ENCODE measurements at places on chromosomes 3 and 15.

DNA sequence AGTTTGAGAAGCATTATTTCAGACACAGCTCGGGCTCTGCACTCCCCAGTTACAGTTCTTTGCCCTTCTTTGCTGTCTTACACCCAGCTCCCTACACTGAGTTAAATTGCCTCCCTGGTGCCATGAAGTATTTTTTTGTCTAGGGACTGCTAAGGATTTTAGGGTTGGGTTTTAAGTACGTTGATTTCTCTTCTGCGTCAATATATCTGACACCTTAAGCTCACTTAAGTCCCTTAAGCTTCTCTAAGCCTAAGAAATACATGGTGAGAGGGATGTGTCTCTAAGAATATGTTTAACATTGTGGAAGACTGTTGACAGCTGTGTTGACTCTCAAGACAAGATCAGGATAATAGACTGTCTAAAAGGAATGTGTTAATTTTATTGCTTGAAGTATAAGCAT lies 400.5 kb downstream of the PTPRG start:
- peak; percentile 38 for DNase-seq

DNA sequence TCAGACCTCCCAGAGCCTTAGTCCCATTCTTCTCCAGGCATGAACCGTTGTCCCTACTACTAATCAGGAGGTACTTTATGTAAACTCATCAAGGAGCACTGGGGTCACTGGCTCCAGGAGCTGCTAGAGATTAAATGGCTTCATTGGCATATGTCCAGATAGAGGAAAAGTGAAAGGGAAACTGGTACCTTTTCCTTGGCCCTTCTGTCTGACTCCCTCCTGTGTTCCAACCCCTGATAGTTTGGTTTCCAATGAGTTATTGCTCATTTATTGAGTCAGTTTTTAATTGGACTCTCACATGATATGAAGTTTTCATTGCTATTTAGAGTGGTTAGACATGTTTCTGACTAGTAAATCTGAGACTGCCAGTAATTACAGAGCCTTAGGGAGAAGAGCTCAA lies 130.5 kb upstream of the BFSP2 start:
- DNase-seq, result peak; percentile 14

GRCh38 chr15:79090487-79091203 lies at the start of gene RASGRF1:
TSS of gene RASGRF1 (minus strand) at chr15:79090780. CDS start at chr15:79090498, 282 bp downstream.
- peak; percentile 31 for DNase-seq

DNA sequence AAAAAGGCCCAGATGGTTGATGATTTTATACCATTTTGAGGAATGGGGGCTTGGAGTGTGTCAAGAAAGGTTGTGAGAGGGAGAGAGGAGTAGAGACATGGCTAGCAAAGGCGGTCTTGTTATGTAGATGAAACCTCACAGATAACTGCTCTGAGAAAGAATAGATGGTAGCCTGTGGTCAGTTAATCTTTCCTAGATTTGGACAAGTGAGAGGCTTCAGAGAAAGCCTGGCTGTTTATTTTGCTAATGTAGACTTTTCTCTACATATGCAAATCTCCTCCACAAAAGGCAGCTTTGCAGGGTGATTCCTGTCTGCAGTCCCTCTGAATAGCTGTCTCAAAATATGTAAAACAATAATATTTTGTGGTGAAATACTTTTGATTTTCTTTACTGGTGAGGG lies 177.3 kb downstream of the OTOL1 start:
- no peak for DNase-seq

DNA sequence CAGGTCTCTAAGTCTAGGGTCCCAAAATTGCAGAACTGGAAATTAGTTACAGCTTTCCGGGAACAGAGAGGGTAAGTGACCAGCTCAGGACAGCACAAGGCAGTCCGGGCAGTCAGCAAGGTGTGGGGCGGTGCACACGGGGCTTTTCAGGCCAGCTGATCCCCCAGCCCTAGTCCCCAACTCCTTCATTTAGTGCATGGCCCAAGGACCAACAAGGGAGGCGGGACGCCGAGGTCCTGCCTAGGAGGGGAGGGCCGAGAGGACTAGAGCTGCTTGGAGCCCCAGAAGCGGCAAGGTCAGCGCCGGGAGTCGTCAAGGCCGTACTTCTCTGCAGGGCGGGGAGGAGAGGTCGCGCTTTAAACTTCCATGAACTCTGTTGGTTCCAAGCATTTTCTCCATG lies 2.0 kb upstream of the PDE8A start:
- peak; percentile 46 for DNase-seq

GRCh38 chr3:194999491-194999890 lies 271.5 kb downstream of the XXYLT1 start:
- no peak for DNase-seq

GRCh38 chr3:55746808-55747413 lies 259.8 kb upstream of the WNT5A start:
- DNase-seq, result no peak

DNA sequence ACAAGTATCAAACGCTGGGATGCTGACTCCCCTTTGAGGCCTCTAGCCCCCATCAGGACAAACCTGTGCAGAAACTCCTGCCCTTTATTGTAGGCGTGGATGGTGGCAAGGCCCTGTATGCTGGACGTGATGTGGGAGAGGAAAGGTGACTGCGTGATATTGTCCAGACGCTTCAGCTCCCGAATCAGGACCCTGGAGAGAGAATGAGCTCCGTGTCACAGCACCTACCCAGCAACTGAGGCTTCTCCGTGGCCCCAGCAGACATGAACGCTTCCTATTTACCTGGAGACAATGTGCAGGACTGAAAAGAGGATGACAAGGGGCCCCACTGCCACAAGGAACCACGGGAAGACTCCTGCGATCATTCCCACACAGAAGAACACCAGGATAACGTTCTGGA lies 65.0 kb upstream of the PARL start:
- no peak for DNase-seq

- no peak for DNase-seq
These were observed 223.9 kb downstream of the UACA start for GRCh38 chr15:70539409-70539808.

GRCh38 chr15:28891588-28891987 lies 5.8 kb downstream of the APBA2 start:
- no peak for DNase-seq

GRCh38 chr3:140189976-140190375 lies 255.0 kb downstream of the CLSTN2 start:
- DNase-seq, result no peak

DNA sequence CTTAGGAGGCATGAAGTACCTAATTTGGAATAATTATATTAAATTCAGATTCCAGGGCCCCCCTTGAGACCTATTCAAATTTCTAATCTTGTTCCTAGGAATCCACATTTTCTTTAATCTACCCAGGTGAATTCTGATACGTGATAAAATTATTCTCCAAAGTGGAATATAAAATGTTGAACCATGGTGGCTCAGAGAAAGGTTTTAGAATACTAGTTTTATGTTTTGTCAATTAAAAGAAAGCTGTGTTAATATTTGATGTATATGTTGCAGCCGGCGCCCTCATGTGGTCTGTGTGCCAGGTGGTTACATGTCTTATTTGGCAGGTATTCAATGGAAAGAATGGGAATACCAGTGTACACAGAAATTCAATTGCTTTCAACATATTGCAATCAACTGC lies 321.8 kb downstream of the FEZF2 start:
- DNase-seq, result peak; percentile 54

- no peak for DNase-seq
These were observed 24.7 kb downstream of the HCN4 start for GRCh38 chr15:73344056-73344455.

GRCh38 chr3:187610981-187611511 lies 59.1 kb downstream of the SST start:
- DNase-seq, result no peak

DNA sequence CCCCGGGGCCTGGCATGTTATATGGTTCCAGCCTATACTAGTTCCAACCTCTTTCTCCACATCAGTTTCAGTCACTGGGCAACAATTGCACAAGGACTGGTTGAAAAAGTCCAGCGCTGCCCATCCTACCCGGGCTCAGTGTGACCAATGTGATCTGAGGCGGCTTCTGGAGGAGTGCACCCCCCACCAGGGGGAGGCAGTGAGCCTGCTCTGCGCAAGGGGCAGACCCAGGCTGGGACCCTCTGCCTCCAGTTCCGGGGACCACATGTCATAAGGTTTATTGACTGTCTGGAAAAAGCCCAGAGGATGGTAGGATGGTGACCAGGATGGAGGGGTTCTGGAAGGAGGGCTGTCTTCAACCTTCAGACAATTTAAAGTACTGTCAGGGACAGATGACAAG lies 25.6 kb upstream of the NR2E3 start:
- DNase-seq, result no peak

GRCh38 chr15:73373221-73373620 lies 4.5 kb upstream of the HCN4 start:
- DNase-seq, result no peak

DNA sequence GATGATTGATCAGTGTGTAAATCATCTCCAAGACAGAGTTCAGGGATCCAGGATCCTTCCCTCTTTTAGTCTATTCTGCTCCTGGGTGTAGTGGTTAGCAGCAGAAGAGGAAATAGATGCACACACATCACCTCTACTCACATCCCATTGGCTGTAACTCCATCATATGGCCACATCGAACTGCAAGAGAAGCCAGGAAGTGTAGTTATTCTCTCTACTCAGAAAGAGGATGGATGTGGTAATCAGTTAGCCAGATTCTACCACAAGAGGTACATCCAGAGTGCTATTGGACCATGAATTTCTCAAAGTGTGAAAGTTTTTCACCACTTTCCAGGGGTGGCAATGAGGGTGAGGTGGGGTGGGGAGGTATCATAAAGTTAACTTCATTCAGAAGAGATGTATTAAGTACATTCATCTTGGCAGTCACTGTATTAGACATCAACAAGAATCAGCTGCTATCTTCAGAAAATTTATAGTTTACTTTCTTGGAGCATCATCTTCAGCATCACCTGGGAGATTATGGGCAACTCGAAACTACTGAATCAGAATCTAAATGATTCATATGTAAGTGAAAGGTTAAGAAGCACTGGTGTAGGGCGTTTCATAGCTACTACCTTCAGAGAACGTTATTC lies 60.6 kb upstream of the GAP43 start:
- DNase-seq, result no peak

DNA sequence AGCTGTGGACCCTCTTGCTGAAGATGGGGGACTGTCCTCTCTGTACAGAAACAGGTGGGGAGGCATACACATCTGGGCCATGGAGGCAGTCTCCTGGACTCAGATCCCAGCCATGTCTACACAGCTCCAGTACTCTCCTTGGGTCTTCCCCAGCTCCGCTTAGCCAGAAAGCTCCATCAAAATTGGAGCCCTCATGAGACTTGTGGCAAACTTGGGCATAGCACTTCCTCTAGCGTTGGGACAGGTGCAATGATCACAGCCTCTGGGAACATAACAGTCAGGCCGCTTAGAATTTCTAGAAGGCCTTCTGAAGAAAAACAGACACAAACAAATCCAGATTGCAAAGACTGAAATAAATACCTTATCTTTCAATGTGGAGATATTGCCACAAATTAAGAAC lies 634.3 kb upstream of the GOLIM4 start:
- DNase-seq, result no peak

GRCh38 chr15:68775671-68776476 lies 44.8 kb downstream of the ANP32A start:
- DNase-seq, result no peak
